Right lobe of liver (tissue), 6 donors: ENCODE measurements at places on chromosomes 7 and 10. TPM values are rescaled to one million over a fixed set of nuclear protein-coding genes. Genes with fewer than 3 reads are reported as not detected.

- no peaks in the 10 kb centered on the region for H3K36me3 ChIP-seq
- H3K27ac ChIP-seq, result no peak overlapping the region
- no peaks in the 10 kb centered on the region for H3K4me1 ChIP-seq
These were observed 252.0 kb downstream of the DPP6 start for GRCh38 chr7:154304231-154304630.

- H3K27ac ChIP-seq, result no peak overlapping the region
- no peaks in the 10 kb centered on the region for H3K27me3 ChIP-seq
- H3K4me3 ChIP-seq, result no peak overlapping the region
- H3K4me1 ChIP-seq, result no peaks in the 10 kb centered on the region
- H3K36me3 ChIP-seq, result no peaks in the 10 kb centered on the region
These were observed 38.5 kb downstream of the CAMK2B start for GRCh38 chr7:44286618-44287487.

DNA sequence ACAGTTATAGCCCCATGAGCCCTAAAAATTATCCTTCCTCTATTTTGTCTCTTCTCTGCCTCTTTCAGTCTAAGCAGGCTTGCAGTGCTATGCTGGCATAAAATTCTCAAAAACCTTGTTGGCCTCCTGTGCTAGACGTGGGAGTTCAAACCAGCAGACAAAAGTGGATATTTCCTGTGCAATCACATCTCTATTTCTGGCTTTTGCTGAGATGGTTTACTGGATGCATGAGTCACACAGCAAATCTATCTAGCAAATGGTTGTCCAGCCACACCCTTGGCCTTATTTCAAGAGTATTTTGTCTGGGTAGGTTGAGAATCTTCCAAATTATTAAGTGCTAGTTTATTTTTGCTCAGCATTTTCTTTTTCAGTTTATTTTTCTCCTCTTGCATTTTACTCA is 370.8 kb downstream of the CDC14C start:
- DNase-seq, result no peak
- no peaks in the 10 kb centered on the region for H3K4me1 ChIP-seq
- no peak overlapping the region for H3K4me3 ChIP-seq
- no peaks in the 10 kb centered on the region for H3K36me3 ChIP-seq

- H3K4me1 ChIP-seq, result no peaks in the 10 kb centered on the region
- no peak overlapping the region for H3K4me3 ChIP-seq
- H3K27ac ChIP-seq, result no peak overlapping the region
- DNase-seq, result no peak
These were observed 737.1 kb downstream of the INHBA start for GRCh38 chr7:40965774-40966173.

- H3K36me3 ChIP-seq, result peaks cover 5% of the 10 kb centered on the region
- H3K4me3 ChIP-seq, result no peak overlapping the region
- H3K27ac ChIP-seq, result no peak overlapping the region
- no peaks in the 10 kb centered on the region for H3K27me3 ChIP-seq
- H3K4me1 ChIP-seq, result no peaks in the 10 kb centered on the region
These were observed 154.6 kb upstream of the RHEB start for GRCh38 chr7:151674161-151674920.

The CABCOCO1 gene
- not detected for total RNA-seq

The KCNH2 gene
- 0.69 TPM for total RNA-seq

The PAPOLB gene
- total RNA-seq, result not detected
